ENCODE measurements at places on chromosomes 2 and 18.

DNA sequence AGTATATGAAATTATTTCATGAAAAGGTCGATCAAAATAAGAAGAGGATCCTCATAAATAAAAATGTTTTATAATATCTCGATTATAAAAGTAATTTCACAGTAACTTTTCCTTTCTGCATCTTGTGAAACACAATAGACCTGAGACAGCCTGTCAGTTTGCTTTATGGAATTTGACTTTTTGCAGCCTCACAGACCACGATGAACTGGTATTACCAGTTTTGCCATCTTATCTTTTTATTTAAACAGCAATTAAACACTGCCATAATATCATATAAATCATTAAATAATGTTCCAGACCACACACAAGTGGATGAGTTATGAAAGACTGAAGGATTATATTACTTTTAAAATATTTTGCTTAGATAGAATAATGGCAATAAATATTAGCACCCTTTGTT is 10.7 kb upstream of the GALNT3 start:
- no peak for DNase-seq

- DNase-seq = peak; percentile 16
Measured at GRCh38 chr2:155368934-155369333, 670.4 kb downstream of the KCNJ3 start.

DNA sequence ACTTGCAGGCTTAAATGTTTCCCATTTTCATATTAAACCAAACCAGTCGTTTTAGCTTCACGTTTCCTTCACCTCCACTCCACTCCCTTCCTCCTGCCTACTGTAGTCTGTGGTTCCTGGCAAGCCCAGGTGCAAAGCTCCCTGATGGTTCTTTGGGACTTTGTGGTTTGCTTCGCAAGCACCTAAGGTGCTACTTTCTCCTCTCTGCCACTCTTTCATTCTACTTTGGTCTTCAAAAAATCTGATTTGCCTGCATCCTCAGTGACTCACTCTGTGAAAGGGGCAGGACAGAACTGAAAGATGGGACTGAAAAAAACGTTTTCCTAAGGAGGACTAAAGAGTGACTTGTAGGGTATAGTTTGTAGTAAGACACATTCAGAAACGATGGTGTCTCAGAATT is 228.4 kb downstream of the CYRIA start:
- DNase-seq = no peak

GRCh38 chr2:84631047-84631446 is 114.7 kb downstream of the DNAH6 start:
- peak; percentile 69 for DNase-seq

DNA sequence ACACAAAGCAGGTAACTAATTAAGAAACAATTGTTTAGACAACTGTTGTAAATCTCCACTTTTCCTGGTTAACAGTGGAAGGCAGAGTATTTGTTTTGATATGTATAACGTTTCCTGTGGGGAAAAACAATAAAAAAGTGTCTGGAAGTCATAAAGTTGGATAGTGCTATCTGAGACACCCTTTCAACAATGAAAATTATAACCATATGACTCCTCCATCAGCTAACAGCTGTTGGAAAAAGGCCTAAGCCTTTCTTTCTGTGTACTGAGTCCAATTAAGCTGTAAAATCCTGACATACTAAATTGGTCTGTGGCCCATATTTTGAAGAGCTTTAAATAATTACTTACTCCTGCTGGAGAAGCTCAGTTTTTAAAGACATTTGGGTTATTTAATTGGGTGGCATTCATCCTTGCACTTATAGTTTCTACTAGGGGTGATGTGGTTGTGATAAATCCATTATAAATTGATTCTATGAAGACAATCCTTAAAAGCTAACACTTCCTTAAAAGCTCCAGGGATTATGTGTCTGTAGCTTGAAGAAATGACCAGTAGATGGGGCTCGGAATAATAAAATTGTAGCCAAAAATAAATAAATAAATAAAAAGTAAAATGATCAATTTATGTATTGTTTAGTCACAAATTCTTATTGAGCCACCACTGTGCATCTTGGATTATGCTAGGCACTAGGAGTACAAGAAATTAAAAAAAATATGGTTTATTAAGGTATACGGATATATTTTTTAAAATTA is 698.1 kb upstream of the NXPH2 start:
- DNase-seq = no peak

DNA sequence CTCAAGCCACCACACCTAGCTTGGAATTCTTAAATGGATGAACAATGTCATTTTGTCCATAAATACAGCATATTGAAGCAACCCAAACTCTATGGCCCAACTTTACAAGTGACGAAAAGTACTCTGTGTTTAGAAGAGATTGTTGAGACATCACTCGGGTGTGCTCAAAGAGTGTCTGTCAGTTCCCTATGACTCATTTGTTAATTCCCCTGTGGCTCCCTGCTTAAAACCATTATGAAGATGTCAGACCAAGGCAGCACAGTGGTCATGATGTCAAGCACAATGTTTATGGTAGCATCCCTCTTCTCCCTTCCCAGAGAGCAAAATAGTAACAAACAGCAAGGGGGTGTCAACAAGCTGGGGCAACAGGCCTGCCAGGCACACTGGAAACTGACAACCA is 3.0 kb downstream of the LYG1 start:
- no peak for DNase-seq

DNA sequence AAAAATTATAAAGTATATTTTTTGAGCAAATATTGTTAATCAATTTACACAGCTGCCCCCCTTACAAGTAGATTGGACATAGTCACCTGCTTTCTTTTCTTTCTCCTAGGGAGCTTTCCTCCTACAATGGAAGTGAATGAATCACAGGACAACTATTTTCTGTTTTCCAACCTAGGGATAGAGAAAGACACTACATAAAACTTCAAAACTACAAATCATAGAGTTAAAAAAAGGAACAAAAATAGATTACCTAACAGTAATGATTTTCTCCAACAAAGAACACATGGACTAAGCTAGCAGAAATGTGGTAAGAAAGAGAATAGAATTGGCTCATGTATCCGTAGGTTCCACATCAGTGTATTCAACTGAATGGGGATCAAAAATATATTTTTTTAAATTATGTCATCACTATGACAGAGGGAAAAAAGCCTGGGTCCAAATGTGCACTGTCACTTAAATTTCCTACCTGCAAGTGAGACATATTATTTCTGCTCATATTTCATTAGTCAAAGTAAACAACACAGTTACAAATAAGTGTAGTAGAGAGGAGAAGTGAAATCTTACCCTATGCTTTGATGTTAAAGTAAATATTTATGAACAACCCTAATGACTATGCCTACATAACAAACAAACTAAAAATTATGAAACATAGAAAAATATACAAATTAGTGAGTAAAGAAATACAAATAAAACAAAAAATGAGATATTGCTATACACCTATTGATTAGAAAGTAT is 756.7 kb downstream of the SOCS6 start:
- no peak for DNase-seq

GRCh38 chr2:24276349-24276899 is 83.9 kb downstream of the ITSN2 start:
- peak; percentile 1 for DNase-seq

GRCh38 chr2:98832172-98832571 is 101.2 kb upstream of the MGAT4A start:
- no peak for DNase-seq

GRCh38 chr18:75316223-75316622 is 105.6 kb downstream of the TSHZ1 start:
- no peak for DNase-seq

DNA sequence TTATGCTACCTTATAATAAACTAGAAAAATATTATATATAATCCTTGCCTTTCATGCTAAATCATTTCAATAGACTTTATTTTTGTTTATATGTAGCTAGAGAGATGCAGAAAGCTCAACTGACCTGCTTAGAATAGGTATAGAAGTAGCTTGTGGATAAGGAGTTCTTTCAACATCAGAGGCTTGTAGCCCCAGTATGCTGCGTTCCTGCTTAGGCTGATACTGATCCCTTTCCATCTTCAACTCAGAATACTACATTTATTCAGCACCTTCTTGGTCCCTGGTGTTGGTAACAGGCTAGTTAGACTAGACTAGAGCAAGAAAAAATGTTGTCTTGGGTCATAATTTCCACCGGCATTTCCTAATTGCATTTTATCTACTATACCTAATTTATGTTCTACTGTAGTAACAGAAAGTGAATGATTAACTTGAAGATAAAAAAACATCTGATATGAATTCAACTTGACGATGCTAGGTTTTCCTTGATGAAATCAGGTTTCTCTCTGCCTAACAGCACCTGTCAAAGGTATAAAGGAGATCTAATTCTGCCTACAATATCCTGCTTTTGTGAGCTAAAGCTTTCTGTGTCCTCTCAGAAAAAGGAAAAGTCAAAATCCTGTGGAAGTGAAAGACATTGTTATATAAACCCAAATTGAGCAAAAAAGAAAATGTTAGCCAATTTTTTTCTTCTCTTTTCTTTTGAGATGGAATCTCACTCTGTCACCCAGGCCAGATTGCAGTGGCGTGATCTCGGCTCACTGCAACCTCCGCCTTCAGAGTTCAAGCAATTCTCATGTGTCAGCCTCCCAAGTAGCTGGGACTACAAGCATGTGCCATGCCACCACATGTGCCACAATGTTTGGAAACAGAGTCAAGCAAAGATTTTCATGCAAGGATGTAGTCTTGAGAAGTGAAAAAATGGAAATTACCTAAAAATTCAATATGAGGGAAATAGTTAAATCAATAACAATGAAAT is 5.8 kb downstream of the PECR start:
- DNase-seq = no peak

DNA sequence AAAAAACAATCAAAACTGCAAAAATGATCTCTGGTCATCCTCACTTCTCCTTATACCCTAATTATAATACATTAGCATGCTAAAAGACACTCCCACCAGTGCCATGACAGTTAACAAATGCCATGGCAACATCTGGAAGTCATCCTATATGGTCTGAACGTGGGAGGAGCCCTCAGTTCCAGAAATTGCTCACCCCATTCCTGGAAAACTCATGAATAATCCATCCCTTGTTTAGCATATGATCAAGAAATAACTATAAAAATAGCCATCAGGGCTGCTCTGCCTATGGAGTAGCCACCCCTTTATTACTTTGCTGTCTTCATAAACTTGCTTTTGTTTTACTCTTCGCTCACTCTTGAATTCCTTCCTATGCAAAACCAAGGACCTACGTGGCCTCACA is 5.7 kb upstream of the C2orf80 start:
- no peak for DNase-seq

GRCh38 chr2:108945969-108946368 is 43.1 kb downstream of the EDAR start:
- DNase-seq = no peak

GRCh38 chr2:126901459-126901858 is 2.8 kb downstream of the TEX51 start:
- no peak for DNase-seq

- no peak for DNase-seq
Measured at GRCh38 chr2:230319211-230319862, 7.7 kb upstream of the SP140L start.

All from astrocyte of the hippocampus (primary cell).